ENCODE measurements at places on chromosomes 12 and 14. TPM values are rescaled to one million over a fixed set of nuclear protein-coding genes. Genes with fewer than 3 reads are reported as not detected.

Gene LBHD2
- polyA plus RNA-seq, result not detected

Gene CIROP
- 0.01 TPM for polyA plus RNA-seq

Gene TEX52
- not detected for polyA plus RNA-seq

Gene KRT81
- polyA plus RNA-seq, result 0.05 TPM

Gene CYP27B1
- 0.96 TPM for polyA plus RNA-seq

Gene NPFF
- 0.12 TPM for polyA plus RNA-seq

Gene OR4E2
- polyA plus RNA-seq, result not detected

Gene MGAT4C
- under 0.01 TPM for polyA plus RNA-seq

Gene PDE3A
- polyA plus RNA-seq, result 1.0 TPM

Gene KIF26A
- polyA plus RNA-seq, result 0.73 TPM

Gene SERPINA12
- polyA plus RNA-seq, result not detected

Gene SFSWAP
- polyA plus RNA-seq, result 27.9 TPM

Gene ITGB7
- polyA plus RNA-seq, result 8.0 TPM

Gene KRT82
- polyA plus RNA-seq, result not detected

Gene KERA
- not detected for polyA plus RNA-seq

Gene CDCA3
- 19.3 TPM for polyA plus RNA-seq

Gene CHGA
- polyA plus RNA-seq, result 0.75 TPM

Gene IAPP
- polyA plus RNA-seq, result 0.05 TPM

Gene SPTB
- polyA plus RNA-seq, result 0.11 TPM
